ENCODE measurements at places on chromosomes 12 and 14.

- no peak for DNase-seq
These were observed 253.8 kb downstream of the BCAT1 start for GRCh38 chr12:24695103-24695502.

GRCh38 chr12:119721306-119721705 lies 53.4 kb downstream of the PRKAB1 start:
- DNase-seq, result no peak

GRCh38 chr12:14937689-14938088 lies 648 bp downstream of the ERP27 start:
- DNase-seq, result no peak

DNA sequence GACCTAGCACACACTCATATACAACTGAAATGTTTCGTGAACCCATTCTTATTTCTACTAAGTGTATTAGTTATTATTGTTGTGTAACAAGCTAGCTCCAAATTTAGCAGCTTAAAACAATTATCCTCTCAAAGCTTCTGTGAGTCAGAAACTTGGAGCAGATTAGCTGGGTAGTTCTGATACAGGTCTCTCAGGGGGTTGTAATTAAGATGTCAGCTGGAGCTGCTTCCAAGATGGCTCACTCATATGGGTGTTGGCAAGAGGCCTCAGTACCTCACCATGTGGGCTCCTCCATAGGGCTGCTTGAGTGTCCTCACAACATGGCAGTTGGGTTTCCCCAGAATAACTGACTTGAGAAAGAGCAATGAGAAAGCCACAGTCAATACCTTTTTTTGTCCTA lies 9.8 kb downstream of the GPR135 start:
- DNase-seq, result peak; percentile 78

GRCh38 chr12:108666401-108666881 lies 32.7 kb upstream of the SELPLG start:
- DNase-seq, result peak; percentile 42

- no peak for DNase-seq
These were observed 125.2 kb downstream of the GCH1 start for GRCh38 chr14:54777395-54777794.

DNA sequence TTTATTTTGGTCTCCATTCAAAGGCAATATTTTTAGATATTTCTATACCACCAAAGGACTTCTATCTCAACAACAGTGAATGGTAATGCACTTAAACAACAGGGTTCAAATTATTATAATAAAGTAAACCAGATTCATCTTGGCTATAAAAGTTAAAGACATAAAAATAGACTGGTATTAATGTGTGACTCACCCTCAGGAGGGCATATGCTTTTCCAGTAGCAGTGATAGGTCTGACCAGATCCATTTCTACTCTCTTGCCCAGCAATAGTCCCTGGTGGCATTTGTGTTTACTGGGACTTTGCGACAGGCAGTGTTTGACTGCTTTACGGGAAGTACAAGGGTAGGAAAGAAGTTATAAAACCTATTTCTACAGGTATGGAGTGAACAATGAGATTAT lies 353.2 kb upstream of the ATP2B1 start:
- DNase-seq, result no peak

GRCh38 chr12:122072031-122072970 lies 6.3 kb upstream of the MLXIP start:
- DNase-seq, result peak; percentile 94

Measured in fibroblast of skin of abdomen (primary cell).